NCI-H1092 treated with DMSO at 0.1 percent for 48 hours (cell line): ENCODE measurements at places on chromosomes 2 and 18.

GRCh38 chr18:23784832-23785245 lies 95.6 kb downstream of the LAMA3 start:
- DNase-seq, result no peak

GRCh38 chr18:74625157-74625556 lies 27.5 kb downstream of the ZNF407 start:
- no peak for DNase-seq

- DNase-seq, result no peak
Measured at GRCh38 chr18:7084080-7085065, 33.2 kb downstream of the LAMA1 start.

DNA sequence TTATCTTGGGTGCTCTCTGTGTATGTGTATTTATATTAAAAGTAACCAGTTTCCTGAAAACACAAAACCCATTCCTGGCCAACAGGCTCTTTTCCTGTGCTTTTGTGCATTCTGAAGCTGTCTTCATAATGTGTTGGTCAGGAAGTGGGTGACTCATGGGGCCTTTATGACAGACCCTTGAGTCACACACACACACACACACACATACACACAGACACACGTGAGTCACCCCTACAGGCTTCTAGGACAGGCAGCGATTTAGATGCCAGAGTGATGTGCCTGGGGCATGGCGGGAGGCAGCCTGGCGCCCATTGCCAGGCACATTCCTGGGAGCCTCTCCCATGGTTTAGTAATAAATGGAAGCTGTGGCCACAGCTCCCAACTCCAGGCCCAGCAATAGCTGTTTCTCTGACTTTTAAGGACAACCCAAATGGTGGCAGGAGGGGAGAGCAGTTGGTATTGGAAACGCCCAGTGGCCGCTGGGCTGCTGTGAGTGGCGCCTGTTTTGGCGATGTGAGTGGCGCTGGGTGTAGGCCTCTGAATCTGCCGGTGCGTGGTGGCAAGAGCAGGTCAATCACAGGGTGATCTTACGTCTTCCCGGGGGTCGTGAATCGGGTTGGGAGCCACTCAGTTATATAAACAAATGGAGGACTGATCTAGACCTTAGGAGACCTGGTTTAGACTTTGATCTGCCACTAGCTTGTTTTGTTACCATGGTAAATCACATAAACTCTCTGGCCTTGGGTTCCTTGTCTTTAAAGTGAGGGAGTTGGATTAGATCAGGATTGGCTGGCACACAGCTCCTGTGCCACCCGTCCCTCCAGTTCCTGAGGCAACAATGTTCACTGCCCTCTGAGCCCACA lies 150.7 kb upstream of the DLX2 start:
- DNase-seq, result no peak

DNA sequence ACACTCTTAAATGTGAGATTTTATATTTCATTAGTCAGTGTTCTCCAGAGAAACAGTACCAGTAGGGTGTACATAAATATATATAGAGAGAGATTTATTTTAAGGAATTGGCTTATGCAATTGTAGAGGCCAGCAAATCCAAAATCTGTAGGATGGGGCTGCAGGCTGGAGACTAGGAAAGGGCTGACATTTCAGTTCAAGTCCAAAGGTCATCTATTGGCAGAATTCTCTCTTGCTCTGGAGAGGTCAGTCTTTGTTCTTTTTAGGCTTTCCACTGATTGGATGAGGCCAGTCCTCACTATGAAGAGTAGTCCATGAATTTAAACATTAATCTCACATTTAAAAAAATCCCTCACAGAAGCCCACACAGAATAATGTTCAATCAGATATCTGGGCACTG lies 170.8 kb upstream of the NCKAP5 start:
- no peak for DNase-seq

DNA sequence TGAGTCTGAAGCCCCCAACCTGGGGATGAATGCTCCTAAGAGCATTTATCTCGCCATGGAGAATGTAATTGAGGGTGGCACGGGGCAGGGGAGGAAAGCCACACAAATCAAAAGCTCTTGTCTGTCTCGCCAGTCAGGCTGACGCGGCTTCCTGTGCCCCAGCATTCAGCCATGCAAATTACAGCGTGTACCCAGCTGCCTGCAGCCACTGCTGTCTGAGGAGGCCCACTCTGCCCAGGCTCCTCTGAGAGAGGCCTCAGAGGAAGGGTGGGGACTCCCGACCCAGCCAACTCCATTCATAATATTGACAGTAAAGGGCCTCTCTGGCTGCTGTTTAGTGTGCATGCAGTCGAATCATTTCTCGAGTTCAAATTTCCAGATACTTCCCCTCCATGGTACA lies 22.0 kb downstream of the SMAD7 start:
- DNase-seq, result peak; percentile 94

DNA sequence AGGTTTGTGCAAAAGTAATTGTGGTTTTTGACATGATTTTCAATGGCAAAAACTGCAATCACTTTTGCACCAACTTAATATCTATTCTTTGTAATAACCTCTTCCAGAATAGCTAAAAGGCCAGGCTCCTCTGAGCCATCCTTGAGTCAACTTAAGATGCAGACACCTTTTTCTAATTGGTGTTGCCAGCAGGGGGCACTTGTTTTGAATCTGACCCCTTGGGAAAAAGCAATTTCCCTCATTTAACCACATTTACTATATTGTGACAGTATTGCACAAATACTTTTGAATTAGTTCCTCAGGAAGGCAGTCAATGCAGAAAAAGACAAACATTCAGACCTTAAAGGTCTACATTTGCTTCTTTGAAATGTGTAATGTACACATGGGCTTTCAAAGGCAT lies 78.6 kb upstream of the GALNT5 start:
- DNase-seq, result no peak

GRCh38 chr2:105117565-105117964 lies 79.7 kb downstream of the MRPS9 start:
- DNase-seq, result no peak

DNA sequence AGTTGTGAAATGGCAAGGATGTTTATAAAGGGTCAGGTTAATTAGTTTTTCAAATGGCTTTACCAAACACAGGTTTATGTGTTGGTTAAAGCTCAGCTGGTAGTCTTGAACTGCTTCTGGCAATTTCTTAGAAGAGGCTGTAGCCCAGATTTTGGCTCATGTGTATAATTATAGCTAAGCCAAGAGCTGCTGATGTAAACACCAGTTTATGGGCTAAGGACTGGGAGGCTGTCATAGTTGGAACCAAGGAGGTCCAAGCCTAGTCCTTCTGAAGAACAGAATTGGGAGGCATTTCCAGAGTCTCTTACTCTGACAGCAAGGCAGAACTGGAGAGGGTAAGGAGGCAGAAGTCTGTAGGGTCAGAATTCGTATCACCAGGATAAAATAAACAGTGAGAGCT lies 25.4 kb downstream of the UBE2E3 start:
- DNase-seq, result no peak

DNA sequence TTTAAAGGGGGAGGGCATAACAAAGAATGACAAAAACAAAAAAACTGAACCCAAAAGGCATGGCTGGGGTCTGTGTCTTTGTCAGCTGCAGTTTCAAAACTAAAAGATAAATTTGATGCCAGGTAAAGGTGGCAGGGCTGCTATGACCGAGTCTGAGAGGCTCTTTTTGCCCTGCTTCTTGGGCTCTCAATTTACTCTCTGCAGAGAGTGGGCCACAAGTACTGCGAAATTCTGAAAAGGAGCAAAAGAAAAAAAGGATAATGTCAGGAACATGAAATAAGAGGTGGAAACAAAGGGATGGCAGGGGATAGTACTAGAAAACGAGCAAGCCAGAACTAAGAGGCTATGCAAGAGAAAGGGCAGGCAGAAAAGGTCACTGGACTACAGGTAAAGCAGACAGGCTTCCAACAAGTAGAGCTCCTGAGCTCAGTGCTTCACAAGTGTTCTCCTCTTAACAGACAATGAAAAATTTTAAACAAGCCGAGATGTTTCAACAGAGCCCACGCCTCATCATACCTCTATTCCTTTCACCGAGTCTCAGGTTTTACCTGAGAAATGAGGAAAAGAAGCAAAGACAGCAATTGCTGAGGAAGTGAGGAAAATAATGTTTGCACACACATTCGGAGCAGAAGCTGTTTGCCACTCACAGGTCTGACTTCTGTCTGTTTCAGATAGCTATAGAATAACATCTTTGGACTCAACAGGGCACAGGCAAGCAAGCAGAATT lies 7.3 kb downstream of the IRS1 start:
- DNase-seq, result peak; percentile 15

- DNase-seq, result no peak
Measured at GRCh38 chr2:196823750-196824522, 14.8 kb upstream of the C2orf66 start.

DNA sequence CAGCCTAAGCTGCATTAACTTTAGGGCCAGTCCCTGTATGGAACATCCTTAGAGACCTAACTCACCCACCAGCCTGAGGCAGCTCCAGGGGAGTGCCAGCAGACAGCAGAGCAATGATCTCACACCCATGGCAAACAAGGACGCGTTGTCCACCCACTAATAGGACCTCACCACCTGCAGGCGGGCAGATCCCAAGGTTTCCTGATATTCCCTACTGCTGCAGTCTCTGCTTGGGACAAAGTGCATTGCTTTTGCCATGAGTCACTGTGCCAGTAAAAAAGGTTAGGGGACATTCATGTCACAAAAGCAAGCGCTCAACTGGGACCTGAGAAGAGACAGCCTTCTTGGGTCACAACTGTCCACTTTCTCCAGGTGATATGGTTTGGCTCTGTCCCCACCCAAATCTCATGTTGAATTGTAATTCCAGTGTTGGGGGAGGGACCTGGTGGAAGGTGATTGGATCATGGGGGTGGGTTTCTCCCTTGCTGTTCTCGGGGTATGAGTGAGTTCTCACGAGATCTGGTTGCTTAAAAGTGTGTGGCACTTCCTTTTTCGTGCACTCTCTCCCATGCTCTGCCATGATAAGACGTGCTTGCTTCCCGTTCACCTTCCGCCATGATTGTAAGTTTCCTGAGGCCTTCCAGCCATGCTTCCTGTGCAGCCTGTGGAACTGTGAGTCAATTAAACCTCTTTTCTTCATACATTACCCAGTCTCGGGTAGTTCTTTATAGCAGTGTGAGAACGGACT lies 160.2 kb downstream of the MIB1 start:
- DNase-seq, result no peak

- DNase-seq, result no peak
Measured at GRCh38 chr2:225293638-225294037, 105.9 kb upstream of the NYAP2 start.

DNA sequence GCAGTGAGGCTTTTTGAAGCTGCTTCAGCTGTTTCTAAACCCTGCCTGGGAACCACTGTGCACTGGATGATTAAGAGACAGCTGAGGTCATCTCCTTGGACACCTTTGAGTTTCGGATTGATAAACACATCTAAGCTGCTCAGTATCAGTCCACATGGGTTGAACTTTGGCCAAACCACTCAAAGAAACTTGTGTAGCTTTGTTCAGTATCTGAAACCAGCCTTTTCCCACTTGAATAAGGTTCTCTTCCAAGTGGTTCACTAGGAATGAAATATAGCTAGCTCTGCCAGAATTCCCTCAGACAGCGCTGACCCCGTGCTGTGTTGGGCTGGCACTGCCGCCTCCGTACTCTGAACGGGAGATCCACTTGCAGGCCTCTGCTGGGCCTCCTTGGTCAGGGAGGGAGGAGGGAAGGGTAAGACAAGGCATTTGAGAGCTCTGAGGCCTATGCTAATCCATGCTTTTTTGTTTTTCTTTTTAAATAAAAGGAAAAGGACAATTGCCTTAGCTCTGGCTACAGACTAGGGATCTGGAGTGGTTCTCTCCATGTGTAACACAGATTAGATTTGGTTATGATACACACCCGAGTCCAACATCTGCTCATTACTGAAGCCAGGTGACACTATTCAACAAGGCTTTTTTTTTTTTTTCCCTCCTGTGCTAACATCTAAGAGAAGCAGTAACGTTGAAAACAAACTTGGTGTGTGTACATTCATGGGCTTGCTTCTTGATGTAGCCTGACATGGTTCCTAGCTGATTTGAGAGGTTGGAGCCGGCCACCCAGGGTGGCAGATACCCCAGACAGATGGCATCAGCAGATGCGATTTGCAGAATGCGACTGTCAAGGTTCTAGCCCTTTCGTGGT lies 67.7 kb downstream of the NCK2 start:
- DNase-seq, result peak; percentile 16

- DNase-seq, result no peak
Measured at GRCh38 chr18:48962252-48962993, 11.7 kb upstream of the SMAD7 start.

GRCh38 chr18:69948256-69948655 lies 583 bp upstream of the CD226 start:
- no peak for DNase-seq

GRCh38 chr2:183024339-183025095 lies 13.7 kb downstream of the NCKAP1 start:
- no peak for DNase-seq

DNA sequence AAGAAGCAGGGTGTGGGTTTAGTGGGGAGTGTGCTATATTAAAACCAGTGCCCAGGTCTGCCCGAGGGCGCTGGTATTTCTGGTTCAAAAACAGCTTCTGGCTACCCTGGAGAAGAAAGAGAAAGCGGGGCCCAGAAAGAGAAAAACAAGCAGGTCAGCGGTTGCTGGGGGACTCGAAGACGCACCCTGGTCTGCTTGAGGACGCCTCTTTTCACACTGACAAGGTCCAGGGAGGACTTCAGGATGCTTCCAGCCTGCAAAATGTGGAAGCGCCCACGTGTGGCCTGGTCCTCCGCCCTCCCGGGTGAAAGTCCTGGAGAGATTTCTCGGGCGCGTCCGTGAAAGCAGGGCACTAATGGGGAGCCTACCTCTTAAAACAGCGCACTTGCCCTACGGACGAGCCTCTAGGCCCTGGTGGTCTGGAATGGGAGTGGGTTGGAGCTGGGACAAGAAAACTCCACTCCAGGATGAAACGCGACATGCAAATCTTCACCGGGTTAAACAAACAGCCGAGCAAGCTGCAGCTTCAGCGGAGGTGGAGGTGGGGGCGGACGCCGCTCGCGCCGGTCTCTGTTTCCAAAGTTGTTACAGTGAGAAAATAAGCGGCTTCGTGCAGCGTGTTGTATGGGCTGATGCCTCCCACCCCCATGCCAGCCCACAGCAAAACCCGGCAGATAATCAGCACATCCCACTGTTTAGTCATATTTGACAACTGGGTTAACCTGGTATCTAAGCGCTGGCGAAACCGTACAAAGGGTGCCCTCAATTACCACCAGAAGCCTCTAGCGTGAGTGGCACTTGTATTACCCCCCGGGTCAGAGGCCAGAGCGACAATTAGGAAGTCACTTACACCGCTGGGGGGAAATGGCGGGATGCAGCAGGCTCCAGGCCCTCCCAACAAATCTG lies 1.1 kb upstream of the SP9 start:
- DNase-seq, result no peak
